ENCODE measurements at places on chromosomes 2 and 18.

DNA sequence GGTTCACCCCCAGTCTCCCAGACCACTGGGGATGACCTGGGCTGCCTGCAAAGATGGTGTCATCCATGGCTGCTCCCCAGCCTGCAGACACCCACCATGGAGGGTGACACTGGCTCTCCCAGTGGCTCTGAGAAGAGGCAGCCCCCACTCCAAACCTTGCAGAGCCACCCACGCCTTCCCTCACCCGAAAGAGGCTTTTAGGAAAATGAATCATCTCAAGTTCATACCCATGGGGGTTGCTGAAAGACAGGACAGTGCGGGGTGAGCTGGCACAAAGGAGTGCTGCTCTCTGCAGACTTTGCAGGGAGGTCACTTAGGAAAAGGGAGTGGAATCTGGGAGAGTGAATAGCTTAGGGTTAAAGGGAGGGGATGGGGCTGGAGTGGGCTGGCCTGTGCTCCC, 36.4 kb downstream of the MPHOSPH10 start:
- DNase-seq: no peak

GRCh38 chr18:58112174-58112573, 68.1 kb downstream of the NEDD4L start:
- DNase-seq: no peak

GRCh38 chr2:197205585-197206215, 104.9 kb downstream of the ANKRD44 start:
- DNase-seq: peak; percentile 45

DNA sequence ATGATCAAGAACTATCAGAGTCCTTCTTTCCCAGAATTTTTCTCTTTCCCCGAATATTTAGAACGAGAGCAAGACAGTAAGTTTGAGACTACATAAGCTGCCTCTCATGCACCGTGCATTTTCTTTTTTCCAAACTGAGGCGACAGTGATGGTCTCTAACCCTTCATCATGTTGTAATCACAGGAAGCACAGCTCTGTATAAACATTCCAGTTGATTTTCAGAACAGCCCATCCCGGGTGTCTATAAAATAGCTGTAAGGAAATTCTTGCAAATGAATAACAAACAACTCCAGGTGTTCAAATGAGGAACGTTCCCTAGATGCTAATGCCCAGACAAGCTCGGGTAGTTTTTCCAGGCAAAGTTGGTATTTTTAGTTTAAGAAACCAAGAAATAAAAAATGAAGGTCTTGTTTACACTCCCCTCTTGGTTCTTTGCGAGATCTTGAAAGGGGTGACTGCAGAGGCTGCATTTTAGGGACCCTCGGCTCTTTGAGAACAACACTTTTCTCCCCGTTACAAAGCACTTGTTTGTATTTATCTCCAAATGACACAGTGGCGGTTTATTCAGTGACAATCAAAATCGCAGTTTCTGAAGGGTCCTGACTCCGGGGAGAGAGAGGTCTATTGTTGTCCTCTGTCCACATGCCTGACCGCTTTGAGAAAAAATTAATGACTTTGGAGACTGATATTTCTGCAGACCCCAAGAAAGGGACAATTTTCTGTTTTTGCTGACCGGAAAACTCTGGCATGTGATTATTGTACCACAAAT, 101.1 kb upstream of the NCK2 start:
- no peak for DNase-seq

GRCh38 chr2:104332731-104333130, 521.2 kb upstream of the POU3F3 start:
- no peak for DNase-seq

DNA sequence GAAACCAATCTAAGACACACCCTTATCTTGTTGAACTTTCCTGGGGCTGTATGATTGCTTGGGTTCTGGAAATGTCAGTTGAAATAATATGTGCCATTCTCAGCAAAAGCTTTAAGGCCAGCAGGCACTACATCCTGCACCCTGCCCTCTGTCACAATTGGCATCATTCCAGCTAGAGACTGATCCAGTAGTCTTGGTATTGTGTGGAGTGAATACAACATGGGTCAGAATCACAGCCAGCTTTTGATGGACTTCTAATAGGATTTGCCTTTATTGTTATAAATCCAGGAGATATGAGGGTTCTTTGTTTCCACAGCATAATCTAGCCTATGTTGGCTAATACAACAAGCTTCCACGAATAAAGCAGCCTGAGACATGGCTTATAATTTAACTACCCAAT, 617.0 kb upstream of the CDH2 start:
- DNase-seq: no peak

DNA sequence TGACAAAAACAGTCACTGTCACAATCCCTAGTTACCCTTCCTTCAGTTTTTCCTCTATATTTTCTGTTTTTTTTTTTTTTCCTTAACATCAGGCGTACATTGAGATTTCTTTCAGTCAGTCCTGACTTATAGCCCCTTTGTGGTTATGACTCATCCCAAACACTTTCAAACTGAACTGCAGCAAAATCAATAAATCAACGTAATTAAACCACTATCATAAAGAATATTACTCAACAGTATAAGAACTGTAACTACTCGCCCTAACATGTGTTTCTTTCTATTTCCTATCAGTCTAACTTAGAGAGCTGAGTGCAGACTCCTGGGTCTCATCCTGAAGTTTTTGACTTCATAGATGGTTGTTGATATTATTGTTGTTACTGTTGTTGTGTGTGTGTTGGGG, 523.5 kb downstream of the LRRTM4 start:
- no peak for DNase-seq

DNA sequence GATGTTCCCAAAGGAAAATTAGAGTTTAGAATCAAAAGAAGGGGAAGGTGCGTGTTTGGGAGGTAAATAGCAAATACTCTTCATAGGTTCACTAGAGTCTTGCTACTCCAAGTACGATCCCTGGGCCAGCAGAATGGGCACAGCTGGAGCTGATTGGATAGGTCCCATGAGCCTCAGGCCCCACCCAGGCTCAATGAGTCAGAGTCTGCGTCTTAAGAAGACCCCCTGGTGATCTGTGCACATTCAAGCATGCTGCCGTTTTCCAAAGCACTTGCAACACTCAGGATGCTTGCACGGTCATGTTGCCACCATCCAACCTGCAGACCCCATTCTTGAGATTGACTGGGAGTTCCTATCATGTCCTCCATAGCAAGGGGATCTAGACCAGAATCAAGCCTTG, 40.5 kb downstream of the ABCG8 start:
- no peak for DNase-seq

- DNase-seq: no peak
These were observed 6.7 kb downstream of the NPPC start for GRCh38 chr2:231919341-231920035.

GRCh38 chr2:175476948-175477347, 295.4 kb upstream of the ATP5MC3 start:
- no peak for DNase-seq

- DNase-seq: no peak
These were observed 326.9 kb downstream of the LPIN1 start for GRCh38 chr2:12073217-12073852.

- no peak for DNase-seq
These were observed 45.1 kb upstream of the ATP6V1B1 start for GRCh38 chr2:70890469-70891065.

DNA sequence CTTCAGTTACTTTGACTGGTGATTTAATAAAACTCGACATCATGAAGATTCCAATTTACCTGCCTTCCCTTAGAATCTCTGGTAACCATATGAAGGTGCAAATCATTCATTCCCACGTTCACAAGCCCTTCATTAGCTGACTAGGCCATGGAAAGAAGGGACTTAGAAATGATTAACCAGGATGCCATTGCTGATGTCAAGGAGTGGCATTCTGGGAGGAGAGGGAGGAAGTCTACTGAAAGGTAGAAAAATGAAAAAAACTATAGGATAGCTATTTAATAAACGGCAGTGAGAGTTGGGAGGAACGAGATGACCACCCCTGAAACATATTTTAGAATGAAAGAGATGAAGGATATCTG, 1.4 kb downstream of the ATIC start:
- DNase-seq: no peak

DNA sequence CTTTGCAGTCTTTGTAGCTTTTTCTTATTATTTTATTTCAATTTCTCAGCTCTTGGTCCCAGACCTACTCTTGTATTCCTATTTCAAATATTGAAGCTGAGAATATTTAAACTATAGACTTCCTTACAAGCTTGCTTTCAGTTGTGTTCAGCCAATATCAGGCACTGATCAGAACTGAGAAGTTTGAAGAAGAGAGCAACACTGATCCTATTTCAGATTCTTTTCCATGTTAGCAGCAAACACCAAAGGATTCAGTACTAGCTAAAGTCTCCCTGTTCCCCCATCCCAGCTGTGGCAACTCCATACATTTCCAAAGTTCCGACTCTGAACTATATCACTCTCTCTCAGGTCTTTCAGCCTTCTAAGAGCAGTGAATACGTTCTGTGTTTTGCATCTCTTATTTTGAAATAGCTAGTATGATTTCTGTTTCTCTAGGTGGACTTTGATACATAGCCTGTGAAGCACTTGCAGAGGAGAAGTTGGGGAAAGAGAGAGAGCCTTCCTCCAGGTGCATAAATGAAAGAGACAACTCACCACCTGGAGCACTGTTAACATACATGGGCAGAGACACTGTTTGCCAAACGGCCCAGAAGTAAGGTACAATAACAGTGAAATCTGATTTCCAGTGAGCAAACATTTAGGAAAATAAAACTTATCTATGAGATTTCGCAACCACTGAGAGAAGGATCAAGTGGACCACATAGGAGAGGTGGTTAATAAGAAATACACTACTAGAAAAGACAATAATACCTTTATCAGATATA, 135.0 kb upstream of the ZNF804A start:
- no peak for DNase-seq

DNA sequence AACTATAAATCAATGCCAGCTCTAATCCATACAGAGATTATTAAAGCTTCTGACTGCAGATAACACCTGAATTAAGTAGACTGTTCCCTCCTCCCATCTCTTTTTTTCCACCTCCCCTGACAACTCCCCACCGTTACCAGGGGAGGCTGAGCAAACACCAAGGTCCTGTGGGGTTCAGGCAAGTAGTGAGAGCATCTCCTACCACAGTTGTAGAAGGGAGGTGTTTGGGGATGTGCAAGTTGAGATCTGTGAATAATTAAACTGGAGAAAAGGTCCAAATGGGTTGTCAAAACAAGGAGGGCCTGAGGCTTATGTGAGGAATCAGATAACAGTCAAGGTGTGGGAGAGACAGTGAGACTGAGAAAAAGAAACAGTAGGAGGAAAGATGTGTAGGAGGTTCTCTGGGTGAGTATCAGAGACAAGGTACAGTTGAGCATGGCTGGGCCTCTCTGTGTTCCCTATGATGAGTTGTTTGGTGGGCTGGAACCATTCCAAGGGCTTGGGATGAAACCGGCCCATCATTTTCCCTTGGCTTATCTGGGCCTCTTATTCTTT, 194.6 kb downstream of the CYRIA start:
- no peak for DNase-seq

- DNase-seq: no peak
These were observed 159.1 kb downstream of the PPP1R1C start for GRCh38 chr2:182144776-182145165.

- no peak for DNase-seq
These were observed 35.0 kb upstream of the EVA1A start for GRCh38 chr2:75595541-75596395.

DNA sequence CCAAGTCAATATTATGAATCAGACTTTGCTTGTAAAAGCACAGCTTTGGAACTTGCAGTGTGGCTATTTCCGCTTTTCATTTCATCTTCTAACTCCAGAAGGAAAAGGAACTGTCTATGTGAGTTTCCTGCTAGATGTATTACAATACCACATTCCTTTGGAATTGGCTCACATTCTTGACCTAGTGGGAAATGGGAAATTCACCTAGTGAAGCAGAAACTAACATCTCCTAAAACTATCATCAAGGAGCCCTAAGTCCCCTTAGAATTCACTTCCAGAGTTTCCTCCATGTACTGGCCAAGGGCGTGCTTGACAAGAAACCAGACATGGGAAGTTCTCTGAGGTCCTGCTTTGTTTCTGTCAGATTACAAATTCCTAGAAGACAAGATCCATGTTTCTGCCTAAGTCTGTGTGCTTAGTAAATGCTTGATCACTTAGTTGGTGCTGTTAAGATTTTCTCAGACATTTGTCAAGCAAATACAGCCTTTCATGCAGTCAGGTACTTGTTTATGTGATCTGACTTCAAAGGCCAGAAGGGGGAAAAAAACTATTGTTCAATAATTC, 275.7 kb upstream of the FN1 start:
- DNase-seq: no peak

- no peak for DNase-seq
These were observed 10.6 kb downstream of the MFSD6 start for GRCh38 chr2:190418727-190419126.

- DNase-seq: no peak
These were observed 1249.0 kb upstream of the FAM98A start for GRCh38 chr2:34848132-34848531.

- no peak for DNase-seq
These were observed 222.7 kb downstream of the PHLPP1 start for GRCh38 chr18:62938006-62938405.

GRCh38 chr2:213491376-213491775, 207.1 kb downstream of the SPAG16 start:
- no peak for DNase-seq

- DNase-seq: no peak
These were observed 790.5 kb downstream of the RNF144A start for GRCh38 chr2:7707723-7708122.

DNA sequence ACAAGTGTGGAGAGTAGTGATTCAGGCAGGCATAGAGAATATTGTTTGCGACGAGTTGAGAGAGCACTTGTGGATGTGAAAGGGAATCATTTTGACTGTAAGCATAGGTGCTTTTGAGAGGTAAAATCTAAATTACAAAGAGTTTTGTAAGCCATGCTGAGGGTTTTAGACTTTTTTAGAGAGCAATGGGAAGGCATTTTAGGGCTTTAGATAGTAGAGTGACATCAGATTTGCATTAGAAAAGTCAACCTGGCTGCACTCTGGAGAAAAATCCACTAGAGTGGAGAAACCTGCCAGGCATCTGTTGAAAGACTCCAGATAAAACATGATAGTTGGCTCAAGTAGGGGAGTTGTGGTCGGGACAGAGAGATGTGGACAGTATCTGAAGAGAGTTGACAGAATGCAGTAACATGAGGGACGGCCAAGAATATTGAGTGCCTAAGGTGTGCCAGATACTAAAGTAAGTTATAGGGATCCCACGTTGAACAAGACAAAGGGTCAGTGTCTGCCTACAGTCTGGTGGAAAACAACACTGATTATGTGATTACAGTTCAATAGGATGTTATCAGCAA, 91.7 kb upstream of the MYO3B start:
- no peak for DNase-seq

- DNase-seq: no peak
These were observed 15.5 kb downstream of the RND3 start for GRCh38 chr2:150471813-150472510.

Data from stimulated activated CD4-positive, alpha-beta T cell treated with anti-CD3 and anti-CD28 coated beads, Interleukin-1b, Interleukin-23, amount 100 ng/mL, for 24 hours (primary cell).